ENCODE measurements at places on chromosomes 7 and 10.

- no peak for DNase-seq
Measured at GRCh38 chr7:143467724-143468123, 9.9 kb upstream of the TAS2R41 start.

DNA sequence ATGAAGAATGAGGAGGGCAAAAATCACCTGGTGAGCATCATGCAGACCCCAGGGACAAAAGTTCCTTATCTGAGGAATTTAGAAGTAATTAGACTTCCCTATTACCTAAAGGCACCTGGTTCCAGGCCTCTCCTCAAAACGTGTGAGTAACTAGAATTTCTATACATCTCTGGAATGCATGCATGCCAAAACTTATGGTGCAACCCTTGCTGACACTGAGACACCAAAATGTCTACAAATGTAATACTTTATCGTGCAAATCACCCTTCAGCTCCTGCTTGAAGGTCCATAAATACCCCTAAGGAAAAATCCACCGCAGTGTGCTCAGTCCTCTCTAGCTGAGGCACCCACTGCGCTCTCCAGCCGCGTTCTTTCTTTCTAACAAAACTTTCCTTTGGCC is 84.2 kb downstream of the PAXIP1 start:
- DNase-seq = no peak

DNA sequence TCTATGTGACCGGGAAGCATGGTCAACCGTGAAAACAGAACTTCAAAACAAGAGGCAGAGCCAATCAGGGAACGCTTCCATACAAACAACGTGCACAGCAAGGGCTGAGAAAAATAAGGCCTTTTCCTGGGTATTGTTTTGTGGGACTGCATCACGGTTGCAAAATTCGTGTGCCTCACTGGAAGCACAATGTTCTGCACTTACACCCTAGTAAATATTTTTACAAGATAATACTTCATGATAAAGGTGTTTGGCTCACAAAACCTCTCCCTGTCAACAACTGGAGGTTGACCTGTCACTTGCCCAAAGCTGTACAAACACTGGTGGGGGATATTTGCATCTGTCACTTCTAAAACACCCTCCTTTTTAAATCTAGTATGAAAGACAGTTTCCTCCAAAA is 37.0 kb downstream of the KLF6 start:
- DNase-seq = no peak

- DNase-seq = no peak
Measured at GRCh38 chr10:78752708-78753107, 316.1 kb upstream of the ZMIZ1 start.

All from DMS 273 treated with DMSO at 0.1 percent for 48 hours (cell line).